ENCODE measurements at places on chromosomes 1 and 21.

DNA sequence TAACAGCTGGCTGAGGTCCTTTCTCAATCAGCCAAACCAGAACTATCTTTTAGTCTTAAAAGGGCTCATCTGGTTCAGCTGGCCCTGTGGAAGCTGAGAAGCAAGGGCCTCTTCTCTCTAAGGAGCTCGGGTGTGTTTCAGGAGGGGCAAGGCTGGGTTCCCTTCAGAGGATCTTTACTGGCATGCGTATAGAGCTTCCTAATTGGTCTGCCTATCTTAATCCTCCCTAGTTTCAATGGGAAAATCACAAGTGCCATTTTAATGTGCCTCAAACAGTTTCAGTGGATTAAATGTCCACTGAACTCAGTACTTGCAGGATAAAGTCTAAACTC is 81.5 kb upstream of the LBR start:
- DNase-seq = no peak

- no peak for DNase-seq
Observed at GRCh38 chr1:71640116-71640515, 559.3 kb upstream of the ZRANB2 start.

GRCh38 chr1:108208724-108209446 is 8.7 kb upstream of the SLC25A24 start:
- DNase-seq = no peak

DNA sequence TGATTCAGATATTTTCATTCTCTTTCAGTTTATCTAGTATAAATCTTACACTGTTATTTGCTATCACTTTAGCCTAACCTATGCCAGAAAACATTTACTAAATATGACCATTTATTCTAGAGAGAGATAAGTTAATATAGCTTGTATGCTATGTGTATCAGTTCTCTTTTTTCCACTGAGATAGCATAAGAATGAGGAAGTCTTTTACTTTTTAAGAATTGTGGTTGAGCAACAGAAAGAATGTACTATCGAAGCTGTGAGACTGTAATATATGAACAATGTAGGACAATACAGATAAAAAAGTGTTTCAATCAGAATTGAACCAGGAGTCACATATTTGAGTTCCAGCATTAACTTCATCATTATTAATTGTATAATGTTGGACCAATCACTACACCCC is 479.9 kb upstream of the PLXNA2 start:
- no peak for DNase-seq

DNA sequence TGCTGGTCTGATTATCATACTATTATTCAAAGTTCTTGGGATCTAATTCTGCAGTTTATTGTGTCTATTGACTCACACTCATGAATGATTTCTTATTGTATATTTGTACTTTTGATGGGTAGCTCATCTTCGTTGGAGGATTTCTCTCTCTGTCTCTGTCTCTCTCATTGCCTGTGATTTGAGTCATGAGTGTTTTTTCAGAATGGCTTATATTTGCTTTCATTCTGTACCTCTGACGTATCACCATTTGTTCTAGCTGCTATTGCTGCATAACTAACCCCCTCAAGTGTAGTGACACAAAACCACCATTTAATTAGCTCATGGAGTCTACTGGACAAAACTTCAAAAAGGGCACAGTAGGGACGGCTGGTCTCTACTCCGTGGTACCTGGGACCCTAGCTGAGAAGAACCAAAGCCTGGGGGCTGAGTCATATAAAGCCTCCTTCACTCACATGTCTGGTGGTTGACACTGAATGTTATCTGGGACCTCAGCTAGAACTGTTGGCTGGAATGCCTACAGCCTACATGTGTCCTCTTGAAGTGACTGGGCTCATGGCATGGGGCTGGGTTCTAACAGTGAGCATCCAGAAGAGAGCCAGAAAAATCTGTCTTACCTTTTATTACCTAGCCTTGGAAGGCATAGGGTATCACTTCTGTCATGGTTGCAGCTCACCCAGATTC is 44.2 kb downstream of the TBX19 start:
- no peak for DNase-seq

- DNase-seq = no peak
Observed at GRCh38 chr1:26121854-26122773, 10.5 kb downstream of the PDIK1L start.

DNA sequence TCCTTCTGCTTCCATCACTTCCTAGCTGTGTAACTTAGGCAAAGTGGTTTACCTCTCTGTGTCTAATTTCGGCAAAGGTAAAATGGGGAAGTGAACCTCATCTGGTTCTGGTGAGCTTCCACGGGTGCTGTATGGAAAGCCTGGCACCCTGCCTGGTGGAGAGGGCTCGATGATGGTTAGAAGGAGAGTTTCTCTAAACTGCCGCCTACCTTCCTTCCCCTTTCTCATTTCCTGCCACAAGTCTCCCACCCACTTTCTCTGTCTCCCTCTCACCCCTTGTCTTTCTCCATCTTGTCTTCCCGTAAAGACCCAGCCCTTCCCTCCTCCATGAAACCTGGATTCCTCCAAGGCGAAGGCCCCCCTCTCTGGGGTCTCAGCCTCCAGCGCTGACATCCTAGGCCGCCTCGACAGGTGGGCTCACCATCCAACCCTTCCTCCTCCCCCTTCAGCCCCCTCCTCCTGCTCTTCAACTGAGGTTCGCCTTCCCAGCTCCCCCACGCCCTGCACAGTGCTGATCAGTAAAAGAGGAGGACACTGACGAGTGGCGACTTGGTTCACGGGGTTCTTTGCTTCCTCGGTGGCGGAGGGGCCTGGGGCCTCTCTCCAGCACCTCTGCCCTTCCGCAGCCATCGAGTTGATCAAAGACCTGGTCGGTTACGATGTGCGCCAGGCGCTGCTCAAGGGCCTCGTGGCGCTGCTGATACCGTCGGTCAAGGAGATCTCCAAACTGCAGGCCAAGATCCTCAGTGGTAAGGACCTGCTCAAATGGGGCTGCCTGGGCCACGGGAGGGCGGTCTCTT is 7.3 kb downstream of the RNU5D-1 start:
- DNase-seq = peak; percentile 8

DNA sequence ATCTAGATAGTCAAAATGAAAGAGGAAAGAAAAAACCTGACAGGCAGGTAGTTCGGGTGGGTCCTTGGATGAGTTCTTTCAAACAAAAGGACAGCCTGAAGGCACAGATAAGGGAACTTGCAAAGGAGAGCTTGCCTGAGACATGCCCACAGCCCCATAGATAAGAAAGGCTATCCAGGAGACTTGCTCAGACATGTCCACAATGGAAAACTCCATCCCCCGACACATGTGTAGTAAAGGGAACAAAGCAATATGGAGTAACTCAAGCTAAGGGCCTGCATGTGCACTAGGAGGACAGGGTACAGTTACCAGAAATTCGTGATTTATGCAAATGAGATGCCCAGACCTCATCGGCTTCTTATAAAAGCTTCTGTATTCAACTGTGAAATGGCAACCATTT is 281.5 kb downstream of the NEGR1 start:
- no peak for DNase-seq

DNA sequence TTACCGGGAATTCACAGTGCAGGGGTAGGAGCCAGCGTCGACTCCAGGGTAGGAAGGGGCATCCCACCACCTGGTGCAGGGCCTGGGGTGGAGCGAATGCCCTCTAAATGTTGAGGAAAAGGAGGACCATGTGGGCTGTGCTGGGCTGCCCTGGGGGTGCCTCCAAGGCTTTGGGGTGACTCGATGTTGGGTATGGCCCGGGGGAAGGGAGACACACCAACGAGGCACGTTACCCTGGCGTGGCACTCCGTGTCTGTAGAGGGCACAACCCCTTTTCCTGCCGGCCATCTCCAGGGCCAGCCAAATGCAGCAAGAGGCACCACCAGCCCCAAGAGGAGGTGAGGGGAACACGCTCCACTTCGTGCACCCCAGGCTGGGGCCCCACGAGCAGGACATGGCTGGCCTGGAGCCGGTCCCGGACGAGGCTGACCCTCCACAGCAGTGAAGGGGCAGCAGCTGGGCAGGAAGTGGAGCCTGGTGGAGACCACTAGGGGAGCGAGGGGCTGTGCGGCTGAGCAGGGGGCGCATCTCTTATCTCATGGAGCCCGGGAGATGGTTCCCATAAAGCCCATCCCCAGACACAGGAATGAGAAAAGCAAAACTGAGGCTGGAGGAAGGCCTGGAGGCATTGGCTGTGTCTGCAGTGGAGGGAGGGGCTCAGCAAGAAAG is 11.2 kb downstream of the ACTRT2 start:
- no peak for DNase-seq

- no peak for DNase-seq
Observed at GRCh38 chr1:97074771-97075170, 353.2 kb downstream of the PTBP2 start.

- DNase-seq = no peak
Observed at GRCh38 chr1:85178396-85178795, 22.4 kb downstream of the SYDE2 start.

DNA sequence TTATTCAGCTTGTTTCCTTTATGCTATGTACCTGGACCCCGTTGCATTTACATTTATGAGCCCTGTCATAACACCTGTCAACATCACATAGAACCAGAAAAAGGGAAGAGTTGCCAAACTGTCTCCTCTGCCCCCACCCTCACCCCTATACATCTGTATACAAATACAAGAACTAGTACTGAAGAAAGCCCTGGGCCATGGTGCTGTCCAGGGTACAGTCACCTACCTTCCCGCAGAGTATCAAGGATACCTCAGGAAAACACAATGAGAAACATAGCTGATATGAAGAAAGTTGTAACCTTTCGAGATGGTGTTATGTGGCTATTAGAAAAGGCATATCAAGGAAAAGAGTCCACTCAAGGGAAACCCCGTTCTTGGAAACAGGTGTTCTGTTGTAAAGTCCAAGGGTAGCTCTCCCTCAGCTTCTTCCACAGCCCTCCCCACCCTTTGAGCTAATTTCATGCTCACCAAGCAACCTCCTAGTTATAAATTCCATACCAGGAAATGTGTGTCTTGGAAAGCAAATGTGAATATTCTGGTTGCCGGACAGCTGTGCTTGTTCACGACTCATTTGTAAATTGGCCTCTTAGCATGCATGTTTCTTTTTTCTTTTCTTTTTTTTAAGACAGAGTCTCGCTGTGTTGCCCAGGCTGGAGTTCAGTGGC is 16.7 kb upstream of the AVPR1B start:
- no peak for DNase-seq

GRCh38 chr1:2014741-2015735 is 4.1 kb upstream of the GABRD start:
- DNase-seq = no peak

- DNase-seq = no peak
Observed at GRCh38 chr1:85578321-85579295, 2.0 kb upstream of the CCN1 start.

DNA sequence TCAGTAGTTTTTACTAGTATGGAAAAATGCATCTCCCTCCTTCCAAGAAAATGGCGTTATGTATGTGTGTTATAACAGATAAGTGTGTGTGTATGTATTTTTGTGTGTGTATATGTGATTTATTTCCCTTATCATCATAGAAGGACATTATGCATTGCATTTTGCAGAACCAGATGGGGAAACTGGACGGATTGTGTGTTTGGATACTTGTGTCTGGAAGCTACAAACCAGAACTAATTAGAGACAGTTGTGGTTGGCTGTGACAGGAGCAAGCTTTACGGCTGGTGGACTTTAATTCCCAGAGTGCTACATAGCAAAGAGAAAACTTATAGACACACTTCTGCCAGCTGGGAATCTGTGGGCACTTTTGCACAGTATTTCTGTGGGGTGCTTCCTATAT is 162.5 kb downstream of the RWDD3 start:
- DNase-seq = no peak

- DNase-seq = no peak
Observed at GRCh38 chr1:203380420-203381150, 29.7 kb upstream of the FMOD start.

DNA sequence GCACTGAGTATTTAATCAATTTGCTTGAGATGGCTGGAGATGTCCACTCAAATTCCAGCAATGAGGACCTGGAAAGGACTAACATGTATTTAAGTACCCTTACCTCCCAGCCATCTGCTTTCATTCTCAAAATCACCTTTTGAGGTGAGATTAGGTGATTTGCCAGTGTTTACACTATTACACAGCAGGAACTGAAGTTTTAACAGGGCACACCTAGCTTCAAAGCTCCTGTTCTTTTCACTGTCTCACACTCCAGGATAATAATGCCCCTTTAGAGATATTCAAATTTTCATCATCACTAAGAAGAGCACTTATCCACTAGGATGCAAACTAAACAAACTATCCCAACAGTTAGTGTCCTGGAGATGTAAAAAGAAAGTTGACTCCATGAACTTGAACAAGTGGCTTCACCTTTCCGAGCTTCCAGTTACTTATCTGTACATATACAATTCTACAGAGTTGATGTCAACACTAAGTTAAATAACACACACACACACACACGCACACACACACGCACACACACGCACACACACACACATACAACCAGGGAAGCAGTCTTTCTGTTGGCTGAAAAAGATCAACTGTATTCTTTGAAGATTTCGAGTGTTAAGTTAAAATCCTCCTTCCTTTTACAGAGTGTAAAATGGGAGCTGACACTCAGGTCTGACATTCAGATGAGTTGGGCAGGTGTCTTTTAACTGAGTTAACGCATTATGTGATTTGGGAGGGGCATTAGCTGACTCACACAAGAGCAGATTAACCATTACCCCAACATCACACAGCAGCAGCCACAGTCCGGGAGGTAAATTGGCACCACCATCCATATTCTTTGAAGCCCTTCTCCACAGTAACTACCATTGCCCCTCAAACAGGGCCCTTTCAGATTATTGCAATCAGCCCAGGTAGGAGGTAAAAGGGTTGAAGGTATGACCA is 15.5 kb upstream of the JAK1 start:
- no peak for DNase-seq

GRCh38 chr1:185663332-185663731 is 70.9 kb upstream of the HMCN1 start:
- no peak for DNase-seq

- DNase-seq = no peak
Observed at GRCh38 chr1:41599912-41600311, 115.4 kb upstream of the EDN2 start.

DNA sequence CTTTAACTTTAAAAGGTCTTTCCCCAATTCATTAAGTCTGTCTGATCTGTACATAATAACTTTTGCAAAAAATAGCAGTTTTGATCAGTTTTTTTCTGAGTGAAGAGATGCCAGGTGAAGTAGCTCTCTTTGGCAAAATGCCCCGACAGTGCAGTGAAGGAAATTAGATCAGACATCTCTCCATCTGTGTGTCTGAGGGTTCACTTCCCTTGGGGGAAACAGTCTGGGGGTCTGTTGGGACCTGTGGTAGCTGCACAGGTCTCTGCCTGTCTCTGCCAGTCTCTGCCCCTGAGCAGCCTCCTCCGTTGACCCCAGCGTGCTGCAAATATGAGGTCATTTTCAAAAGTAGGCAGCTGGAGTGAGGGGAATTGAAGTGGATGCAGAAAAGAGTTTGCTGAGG is 54.5 kb downstream of the TBCE start:
- no peak for DNase-seq

- DNase-seq = no peak
Observed at GRCh38 chr1:220824031-220824989, 37.6 kb downstream of the MTARC1 start.

Measured in activated naive CD4-positive, alpha-beta T cell (primary cell).